Activated CD4-positive, CD25-positive, alpha-beta regulatory T cell treated with anti-CD3 and anti-CD28 coated beads, Interleukin-2, amount 50 U/mL, for 72 hours (primary cell): ENCODE measurements at places on chromosomes 6 and 20.

- peak; percentile 44 for DNase-seq
Measured at GRCh38 chr6:156866220-156867015, 89.2 kb downstream of the ARID1B start.

DNA sequence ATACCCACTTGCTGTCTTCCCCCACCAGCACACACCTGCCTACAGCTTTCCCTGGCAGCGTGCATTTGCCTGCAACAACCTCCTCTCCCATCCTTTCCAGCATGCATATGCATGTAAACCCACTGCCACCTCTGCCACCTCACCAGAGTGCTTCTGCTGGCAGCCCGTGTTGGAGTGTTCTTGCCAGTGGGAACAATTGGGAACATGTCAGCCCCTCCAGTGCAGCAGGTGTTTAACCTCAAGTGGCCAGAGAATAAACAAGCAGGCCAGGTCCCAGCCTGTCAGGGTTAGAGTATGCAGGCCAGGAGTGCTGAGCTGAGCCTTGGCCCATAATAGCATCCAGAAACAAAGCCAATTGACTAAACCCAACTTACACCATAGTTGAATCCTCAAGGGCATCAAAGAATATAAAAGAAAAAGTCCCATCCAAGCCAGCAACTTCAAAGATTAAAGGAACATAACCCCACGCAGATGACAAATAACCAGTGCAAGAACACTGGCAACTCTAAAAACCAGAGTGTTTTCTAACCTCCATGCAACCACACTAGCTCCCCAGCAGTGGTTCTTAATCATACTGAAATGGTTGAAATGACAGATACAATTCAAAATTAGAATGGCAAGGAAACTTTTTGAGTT, 1212.1 kb upstream of the CITED2 start:
- no peak for DNase-seq

DNA sequence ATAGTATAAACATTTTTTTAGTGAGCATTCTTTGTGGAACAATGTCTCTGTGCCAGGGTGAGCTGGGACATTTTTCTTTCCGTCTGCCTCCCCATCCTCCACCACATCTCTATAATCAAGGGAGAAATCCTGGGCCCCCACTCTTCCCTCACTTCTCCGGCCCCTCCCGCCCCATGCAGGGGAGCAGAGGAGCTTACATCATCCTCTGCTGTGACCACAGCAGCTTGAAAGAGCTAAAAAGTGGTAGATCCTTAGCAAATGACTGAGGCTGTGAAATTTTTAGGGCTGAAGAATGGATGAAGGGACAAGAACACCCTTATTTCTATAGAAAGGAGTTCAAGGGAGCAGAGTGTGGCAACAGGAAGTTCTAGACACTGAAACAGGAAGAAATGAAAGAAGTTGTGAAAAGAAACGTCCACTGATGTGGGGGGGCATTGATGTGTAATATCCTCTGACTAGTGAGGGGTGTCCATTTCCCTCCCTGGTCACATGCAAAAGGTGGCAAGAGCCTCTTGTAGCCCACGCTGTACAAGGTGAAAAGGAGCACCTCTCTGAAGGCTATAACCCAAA, 380.3 kb upstream of the JARID2 start:
- no peak for DNase-seq

- DNase-seq, result no peak
Measured at GRCh38 chr6:7707787-7708186, 18.1 kb upstream of the BMP6 start.

DNA sequence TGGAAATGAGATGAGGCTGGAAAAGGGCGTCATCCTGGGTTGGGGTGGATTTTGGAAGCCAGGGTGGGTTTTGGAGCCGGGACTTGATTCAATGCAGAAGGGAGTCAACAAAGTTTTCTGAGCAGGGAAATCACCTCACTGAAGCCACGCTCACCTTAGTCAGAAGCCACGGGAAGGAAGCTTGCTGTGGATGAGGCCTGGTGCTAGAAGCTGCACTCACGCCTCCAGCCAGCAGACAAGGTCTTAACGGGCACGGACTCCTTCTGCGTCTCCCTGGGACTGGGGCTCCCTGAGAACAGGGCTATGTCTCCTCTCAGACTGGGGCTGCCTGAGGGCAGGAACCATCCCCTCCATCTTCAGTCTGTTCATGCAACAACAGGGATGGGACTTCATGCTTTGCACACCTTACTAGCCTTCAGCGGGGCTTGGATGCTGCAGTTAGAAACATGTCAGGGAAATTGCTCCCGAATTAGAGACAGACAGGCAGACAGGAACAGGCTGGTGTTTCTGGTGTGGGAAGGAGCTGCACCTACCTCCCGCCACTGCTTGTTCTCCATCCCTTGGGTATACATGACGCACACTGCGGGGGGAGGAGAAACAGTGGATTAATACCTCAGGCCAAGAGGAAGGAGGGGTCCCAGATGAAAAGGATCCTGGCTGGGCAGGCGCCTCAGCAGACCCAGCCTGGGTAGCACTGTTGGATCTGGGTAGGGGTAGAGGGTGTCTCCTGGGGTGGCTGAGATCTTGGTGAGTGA, 17.5 kb downstream of the CPNE5 start:
- DNase-seq, result no peak

GRCh38 chr6:108080010-108080780, 5.7 kb upstream of the OSTM1 start:
- no peak for DNase-seq

GRCh38 chr6:56742122-56742791, 99.6 kb upstream of the DST start:
- no peak for DNase-seq

DNA sequence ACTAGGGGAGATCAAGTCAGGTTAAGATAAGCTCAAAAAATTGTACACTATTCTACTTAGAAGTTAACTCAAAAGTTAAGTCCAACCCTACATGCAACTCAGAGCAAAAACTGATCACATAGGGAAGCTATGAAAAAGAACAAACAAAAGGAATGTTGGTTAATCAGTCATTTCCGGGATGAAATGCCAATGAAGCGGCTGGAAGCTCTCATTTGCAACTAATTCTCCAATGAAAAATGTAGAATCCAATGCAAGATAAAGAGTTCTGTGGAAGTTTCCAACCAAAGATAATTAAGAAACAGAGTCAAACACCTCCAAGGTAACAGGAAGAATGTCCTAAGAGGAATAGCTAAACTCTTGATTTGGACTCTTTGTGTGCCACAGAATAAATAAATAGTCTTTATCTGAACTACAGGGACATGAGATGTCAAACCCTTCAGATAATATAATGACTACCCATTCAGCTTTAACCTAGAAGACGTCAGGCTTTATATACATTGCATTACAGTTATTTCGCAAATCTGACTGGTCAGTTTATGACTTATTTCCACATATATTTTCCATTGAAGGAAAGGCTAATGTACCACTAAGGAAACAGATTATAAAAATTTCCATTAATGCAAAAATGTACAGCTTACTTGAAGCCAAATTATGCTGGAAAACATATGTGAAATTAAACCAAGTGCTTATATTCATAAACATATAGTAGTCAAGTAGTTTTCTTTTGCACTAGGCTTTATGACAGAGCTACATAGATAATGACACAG, 48.0 kb upstream of the DST start:
- DNase-seq, result no peak

- DNase-seq, result no peak
Measured at GRCh38 chr6:2441601-2442475, 196.4 kb upstream of the GMDS start.

DNA sequence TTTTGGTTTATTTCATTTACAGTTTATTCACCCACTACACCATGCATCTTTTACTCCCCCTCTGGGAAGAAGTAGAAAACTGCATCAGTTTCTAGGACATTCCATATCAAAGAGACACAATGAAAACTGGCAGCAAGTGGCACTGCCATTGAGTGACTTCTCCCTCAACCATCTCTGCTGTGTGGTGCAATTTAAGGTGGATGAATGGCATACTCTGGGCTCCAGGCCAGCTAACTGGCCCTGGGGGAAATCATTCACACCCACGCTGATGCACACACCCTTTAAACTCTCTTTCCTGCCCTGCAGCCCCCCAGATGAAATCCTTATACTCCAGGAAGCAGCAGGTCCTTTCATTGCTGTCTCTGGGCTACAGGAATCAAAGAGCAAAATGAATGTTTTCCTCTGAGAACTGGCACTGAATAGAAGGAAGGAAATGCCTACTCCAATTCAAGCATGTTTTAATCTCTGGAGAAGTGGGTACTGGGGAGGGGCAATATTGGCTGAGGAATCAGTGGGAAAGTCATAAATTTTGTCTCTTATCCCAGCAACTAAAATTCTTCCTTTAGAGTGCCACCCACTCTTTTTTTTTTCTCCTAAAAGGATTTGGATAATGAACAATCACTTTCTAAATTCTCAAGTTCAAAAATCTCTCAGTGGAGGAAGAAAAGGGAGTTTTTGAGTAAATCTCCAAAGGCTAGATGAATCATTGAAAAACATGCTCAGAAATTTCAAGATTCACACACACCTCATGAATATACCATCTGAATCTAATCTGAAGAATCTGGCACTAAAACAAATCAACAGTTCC, 16.9 kb upstream of the RFPL4B start:
- DNase-seq, result no peak

DNA sequence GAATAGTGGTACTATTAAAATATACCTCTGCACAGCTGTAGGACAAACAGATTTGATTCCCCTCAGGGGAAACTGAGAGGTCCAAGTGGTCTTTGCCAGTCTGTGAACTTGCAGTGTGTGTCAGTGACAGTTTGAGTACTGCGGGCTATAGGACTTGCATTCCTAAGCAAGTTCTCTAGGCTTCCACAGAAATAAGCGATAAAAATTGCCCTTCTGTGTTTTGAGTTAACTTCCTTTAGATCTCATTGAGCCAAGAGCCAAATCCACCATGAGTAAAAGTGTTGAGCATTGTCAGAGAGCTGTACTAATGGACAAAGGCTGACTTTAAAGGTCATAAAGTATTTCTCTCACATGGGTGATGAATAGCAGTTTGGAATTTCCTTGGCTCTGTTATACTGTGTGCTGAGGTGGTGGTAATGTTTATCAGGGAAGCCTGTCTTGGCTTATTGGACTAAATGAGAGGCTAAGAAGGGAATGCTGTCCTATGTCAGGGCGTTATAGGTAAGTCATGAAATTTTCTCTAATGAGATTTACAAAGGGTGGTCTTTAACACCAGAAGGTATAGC, 122.6 kb upstream of the MAP3K7 start:
- DNase-seq, result no peak

- no peak for DNase-seq
Measured at GRCh38 chr6:25944688-25945574, 14.4 kb upstream of the SLC17A2 start.

DNA sequence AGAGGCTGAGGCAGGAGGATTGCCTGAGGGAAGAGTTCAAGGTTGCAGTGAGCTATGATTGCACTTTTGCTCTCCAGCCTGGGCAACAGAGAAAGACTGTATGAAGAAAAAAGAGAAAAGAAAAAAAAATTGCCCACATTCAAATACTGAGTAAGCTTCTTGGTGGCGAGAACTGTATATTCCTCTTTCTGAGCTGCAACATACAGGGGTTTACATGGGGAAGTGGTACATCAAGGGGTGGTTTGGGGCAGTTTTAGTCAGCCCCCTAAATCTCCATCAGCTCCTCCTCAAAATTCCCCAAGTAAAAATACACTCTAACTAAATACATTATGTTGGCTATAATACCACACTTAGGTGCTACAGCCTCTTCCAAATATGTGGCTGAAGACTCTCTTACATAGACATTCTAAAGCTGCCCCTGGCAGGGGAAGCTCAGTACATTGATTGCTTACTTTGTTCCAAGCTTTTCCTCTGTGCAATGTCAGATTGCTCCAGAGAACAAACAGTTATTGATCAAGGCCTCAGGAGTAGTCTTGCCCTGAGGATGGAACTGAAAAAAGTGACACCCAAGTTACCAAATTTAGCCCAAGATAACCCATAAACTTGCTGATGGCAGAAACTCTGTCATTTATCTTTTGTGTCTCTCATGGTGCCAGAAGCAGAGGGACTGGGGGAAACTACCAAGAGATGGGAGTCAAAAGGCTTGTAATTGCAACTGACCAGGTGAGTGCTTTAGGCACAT, 107.4 kb upstream of the RIPOR2 start:
- DNase-seq, result no peak

DNA sequence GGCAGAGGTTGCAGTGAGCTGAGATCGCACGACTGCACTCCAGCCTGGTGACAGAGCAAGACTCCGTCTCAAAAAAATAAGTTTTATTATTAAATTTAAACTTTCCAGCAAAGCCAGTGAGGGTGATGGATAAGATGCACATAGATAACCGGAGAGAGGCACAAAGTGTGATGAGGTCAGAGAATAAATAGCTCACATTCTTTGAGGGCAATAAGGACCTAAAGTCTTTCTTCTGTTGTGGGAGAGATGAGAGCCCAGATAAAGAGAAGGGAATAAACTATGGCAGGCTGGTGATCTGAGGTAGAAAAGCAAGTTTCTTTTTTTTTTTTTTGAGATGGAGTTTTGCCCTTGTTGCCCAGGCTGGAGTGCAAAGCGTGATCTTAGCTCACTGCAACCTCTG, 20.6 kb upstream of the EZR start:
- DNase-seq, result no peak

- peak; percentile 78 for DNase-seq
Measured at GRCh38 chr6:42166444-42167141, 6.6 kb upstream of the GUCA1A start.

DNA sequence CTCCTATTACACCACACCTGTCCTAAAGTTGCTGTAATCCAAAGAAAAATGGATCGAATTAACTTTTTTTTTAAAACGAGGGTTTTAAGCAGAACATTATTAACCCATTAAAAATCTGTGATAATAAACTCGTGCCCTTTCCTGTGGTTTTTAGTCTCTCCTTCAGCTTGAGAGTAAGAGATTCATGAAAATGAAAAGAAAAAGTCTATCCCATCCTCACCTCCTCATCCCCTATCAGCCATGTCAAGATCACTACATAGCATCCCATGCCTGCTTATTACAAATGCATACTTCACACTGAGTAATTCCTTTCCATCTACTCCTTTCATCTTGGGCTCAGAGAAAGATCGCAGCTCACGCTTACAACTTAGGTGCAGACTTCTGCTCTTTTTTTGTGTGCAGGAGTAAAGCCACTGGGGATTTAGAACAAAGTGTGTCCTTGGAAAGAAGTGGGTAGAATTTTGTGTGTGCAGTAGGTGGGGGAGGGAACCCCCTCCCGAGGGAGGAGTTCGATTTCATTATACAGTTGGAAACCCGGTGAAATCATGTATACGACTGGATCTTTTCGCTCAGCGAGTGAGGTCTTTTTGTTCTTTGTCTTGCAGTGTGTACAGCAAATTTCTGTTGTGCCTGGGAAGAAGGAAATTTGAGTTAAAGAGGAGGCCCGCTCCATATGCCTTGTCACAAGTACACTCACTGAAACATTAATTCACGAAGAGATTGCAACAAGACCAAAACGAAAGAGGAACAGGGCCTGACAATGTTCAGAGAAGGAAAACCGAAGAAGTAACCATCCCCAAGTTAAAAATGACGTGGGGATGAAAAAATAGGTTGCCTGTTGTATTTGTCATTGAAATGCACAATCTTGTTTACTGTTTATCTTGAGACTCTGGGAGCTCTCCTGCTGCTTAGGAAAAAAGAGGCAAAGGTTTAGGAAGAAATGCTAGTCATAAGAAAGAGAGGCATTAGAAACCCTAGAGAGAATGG, 146.5 kb upstream of the ZNF217 start:
- no peak for DNase-seq
